ENCODE measurements at places on chromosomes 2 and 18.

DNA sequence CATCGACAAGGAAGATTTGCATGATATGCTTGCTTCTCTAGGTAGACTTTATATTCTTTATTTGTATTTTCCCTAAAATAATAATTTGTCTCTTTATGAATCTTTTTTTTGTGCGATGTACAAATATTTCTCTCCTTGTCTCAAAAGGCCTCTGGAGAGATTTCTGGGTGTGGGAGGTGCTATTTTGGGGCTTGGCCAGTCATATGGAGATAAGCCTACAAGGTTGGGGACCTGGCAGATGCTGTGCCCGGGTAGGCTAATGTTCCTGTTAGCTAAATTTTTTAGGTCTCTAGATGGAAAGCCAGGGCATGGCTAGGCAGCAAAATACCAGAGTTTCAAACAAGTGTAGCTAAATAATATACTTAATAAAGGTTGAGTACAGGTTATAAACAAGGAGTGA lies 11.1 kb downstream of the MYL12B start:
- DNase-seq: no peak

DNA sequence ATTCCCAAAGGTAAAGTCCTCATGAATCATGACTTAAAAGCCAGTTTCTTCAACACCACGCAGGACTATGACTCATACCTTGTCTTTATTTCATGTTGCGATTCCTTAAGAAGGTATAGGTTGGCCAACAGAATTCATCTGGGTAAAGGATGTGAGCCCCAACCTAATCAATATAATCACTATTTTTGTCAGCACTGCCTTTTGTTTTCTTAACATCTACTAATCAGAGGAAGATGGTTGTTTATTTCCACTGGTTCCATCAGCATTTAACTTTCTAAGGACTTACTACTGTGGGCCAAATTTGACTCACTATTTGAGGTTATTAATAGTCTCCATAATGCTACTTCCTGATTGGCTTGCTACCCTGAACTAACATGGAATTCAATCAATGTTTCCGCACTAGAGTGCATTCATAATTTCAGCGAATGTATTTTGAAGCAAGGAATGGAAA lies 78.6 kb downstream of the SCG2 start:
- DNase-seq: no peak

DNA sequence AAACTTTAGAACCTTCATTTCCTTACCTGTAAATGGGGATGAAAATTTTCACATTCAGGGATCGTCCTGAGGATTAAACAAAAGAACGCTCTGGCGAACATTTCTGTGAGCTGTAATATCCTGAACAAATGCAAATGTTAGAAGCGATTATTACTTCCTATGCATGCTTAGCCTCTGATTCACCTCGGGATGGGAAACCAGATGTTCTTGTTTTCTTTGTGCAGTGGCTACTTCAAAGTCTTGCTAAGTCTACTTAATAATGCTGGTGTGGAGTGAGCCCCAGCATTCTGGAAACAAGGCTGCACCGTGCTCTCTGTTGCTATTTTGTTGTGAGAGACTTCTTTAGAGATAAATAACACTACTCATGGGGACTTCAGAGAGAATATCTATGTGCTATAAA lies 119.1 kb upstream of the PELI1 start:
- DNase-seq: no peak

GRCh38 chr2:37366773-37367172 lies 22.3 kb downstream of the QPCT start:
- no peak for DNase-seq

DNA sequence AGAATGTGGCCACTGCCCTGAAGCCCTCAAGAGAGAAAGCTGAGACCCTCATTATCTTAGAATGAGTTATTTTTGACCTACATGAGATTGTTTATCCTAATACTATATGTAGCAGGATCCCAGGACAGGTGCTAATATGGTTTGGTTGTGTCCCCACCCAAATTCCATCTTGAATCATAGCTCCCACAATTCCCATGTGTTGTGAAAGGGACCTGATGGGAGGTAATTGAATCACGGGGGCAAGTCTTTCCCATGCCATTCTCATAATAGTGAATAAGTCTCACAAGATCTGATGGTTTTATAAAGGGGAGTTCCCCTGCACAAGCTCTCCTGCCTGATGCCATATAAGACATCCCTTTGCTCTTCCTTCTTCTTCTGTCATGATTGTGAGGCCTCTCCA lies 76.8 kb downstream of the CCBE1 start:
- no peak for DNase-seq

DNA sequence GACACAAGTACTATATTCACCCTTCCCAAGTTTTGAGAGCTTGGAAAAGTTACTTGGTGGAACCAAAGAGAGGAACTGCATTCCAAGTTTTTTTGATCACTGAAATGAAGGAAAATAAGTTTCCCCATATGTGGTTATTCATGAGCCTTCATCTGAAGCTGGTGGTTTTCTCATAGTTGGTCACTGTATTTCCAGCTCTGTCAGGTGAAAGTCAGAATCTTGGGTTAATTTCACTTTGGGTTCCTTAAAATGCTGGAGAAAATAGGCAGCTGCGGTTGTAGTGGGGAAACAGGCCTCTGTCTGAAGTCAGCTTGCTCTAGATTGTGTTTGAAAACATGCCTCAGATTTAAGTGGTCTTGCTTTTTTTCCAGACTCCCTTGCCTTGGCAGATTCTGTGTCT lies 200.5 kb downstream of the HRH4 start:
- DNase-seq: no peak

GRCh38 chr18:34122724-34123334 lies 101.9 kb downstream of the NOL4 start:
- DNase-seq: no peak

DNA sequence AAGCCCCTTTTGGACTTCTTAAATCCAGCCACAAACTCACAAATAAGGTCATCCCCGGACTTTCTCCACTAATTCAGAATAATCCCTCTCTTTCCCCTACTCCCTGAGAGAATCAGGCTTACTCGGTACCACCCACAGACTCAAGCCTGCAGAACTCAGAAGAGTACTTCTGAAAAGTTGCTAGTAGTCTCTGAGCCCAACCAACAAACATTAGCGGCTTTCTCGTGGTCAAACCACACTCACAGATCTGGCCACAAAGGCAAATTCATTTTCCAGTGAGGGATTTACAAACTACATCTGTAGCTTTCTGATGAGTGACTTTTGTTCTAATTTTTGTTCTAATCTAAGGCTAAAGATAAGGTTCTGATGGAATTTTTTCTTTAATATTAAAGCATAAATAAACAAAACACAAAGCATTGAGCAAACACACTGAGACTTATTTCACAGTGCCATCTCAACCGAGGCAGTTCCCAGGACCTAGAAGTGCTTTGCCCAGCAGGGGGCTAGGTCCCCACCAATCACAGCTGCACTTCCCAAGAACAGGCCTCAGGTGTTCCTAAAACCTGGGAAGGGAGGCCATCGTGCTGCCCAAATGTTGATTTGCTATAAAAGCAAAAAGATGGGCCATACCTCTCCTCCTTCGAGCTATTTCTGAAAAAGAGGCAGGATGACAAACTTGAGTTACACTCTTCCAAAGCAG lies 110.7 kb downstream of the COLEC12 start:
- DNase-seq: no peak

GRCh38 chr2:113169586-113169985 lies 4.2 kb upstream of the PSD4 start:
- no peak for DNase-seq

DNA sequence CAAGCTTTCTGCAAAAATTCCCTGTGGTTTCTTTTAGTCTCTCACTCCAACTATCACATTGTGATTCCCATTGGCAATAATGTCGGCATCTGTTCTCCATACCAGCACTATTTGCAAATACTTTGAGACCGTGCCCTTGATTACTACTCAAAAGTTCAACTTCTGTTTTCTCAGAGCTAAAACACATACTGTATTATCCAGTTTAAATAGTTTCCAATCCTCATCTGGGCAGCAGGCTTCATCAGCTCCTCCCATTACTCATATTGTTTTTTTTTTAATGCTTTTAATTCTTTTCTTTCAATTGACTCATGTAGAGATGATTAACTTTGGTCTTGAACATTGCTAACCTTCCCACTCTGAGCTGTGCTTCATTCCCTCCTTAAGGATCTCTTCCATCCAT lies 135.8 kb downstream of the METTL8 start:
- no peak for DNase-seq

- no peak for DNase-seq
Observed at GRCh38 chr18:23816021-23816420, 126.8 kb downstream of the LAMA3 start.

GRCh38 chr2:10792001-10792634 lies 20.5 kb downstream of the PDIA6 start:
- DNase-seq: no peak

GRCh38 chr18:12327510-12328178 lies 19.6 kb downstream of the TUBB6 start:
- DNase-seq: peak; percentile 72

All from activated CD4-positive, alpha-beta T cell treated with anti-CD3 and anti-CD28 coated beads, Interleukin-2, amount 50 U/mL, for 1 hour (primary cell).